ENCODE measurements at places on chromosomes 2 and 18.

GRCh38 chr2:20667151-20667530, 197 bp downstream of the GDF7 start:
- DNase-seq, result no peak

DNA sequence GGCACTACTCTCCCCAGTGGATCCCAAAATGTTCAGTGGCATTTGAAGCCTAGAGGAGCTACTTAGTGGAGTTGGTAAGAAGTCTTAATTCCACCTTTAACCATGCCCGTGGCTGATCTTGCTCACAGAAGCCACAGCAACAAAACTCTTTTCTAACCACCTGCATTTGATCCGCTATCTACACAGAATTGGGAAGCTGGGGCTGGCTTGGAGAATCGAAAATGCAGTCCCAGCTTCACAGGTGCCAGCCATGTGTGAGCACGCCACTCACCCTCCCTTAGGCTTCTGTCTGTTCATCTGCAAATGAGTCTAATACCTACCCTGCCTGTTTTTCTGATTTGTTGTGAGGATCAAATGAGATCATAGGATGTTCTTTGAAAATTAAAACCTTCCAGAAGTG, 182.6 kb downstream of the BCL11A start:
- no peak for DNase-seq

DNA sequence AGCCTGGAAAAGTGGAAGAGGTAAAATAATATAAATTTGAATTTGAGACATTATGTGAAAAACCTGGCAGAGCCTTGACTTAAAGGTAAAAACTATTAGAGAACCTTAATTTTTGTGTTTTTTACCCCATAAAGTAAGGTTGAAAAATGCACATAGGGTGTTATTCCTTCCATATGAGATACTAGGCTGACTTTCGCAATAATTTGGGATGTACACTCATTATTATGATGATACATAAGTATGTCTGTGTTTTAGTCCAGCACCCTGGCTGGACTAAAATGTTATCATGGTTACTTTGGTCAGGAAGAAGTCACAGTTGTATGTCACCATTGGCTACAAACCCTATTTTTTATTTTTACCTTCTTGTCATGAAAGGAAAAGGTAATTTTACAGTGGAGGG, 19.8 kb downstream of the NEMP2 start:
- no peak for DNase-seq

DNA sequence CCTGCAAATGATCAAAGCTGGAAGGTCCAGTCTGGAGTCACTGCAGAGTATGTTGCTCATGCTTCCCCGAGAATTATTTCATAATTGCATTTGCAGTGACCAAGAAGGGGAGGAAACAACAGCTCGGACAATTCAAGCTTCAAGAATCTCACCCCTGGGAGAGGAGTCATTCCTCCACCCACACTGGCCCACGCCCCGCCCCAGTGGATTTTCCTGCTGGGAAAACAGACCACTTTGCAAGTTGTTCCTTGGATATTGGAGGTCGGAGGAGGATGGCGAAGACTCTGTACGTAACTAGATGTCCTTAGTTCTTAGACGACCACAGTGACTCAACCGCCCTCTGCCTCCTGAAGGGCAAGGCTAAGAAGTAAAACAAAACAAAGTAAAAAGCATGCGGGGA, 159.4 kb downstream of the TPO start:
- no peak for DNase-seq

- DNase-seq, result no peak
These were observed 219.2 kb upstream of the SP5 start for GRCh38 chr2:170495896-170496295.

- no peak for DNase-seq
These were observed 1.5 kb downstream of the EPB41L5 start for GRCh38 chr2:120014226-120014980.

DNA sequence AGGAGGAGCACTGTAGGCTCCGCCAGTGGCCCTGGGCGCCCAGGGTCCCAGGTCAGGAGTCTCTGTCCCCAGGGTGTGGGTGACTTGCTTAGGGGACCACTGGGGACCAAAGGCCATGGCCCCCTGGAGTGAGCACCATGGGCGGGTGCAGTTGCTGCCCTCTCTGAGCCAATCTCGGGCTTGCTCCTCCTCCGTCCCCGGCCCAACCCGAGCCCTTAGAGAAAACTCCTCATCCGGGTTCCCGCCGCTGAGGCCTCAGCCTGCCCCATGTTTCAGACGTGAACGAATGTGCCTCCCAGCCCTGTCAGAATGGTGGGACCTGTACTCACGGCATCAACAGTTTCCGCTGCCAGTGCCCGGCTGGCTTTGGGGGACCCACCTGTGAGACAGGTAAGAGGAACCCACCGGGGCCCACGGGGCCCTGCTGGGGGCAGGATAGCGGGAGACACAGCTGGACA, 38.6 kb downstream of the SNED1 start:
- no peak for DNase-seq

DNA sequence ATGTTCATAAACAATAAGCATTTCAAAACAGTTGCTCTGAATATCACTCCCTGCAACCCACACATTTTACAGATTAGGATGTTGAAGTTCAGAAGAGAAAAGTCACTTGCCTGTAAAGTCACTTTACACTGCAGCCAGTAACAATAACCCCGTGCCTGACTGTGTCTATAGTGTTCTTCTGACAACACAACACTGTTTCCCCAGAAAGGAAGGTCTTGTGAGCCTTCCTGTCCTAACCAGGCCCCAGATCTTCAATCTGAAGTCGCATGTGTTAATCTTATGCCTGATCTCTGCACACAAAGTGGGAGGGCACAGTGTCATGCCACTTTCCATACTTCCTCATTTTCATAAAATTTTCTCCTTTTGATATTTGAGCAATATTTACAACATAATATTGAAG, 120.2 kb downstream of the FEZ2 start:
- no peak for DNase-seq

DNA sequence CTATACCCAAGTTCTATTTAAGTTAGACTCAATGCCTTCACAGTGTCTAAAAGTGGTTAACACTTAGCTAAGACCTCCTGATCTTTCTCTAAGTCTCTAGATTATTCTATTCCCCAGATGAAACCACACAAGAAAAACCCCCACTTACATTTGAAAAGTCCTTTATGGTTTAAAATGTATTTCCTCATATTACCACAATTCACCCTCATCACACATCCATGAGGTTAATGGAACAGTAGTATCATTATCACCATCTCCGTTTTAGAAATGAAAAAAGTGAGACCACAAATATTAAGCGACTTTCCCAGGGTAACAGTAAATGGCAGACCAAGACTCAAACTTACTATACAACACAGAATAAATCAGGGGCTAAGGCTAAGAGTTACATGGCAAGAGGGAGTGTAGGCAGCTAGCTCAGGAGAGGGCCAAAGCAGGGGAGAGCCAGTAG, 28.6 kb downstream of the EPG5 start:
- no peak for DNase-seq

GRCh38 chr2:182173944-182174622, 188.4 kb downstream of the PPP1R1C start:
- no peak for DNase-seq

DNA sequence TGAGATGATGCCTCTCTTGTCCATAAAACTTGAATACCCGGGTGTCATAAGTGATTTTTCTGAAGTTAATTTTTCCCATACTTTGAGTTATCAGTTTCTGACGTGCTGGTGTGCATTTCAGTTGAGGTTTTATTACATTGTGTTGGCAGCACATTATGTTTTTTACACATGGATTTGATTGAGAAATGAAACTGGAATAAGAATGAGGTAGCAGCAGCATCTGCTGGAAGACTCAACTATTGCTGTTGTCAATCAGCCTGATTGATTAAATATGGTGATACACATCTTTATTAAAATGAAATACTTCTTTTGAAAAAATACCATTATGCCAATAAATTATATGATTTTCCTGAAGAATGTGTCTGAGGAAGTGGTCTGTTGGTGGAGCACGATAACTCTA, 60.5 kb downstream of the INSIG2 start:
- no peak for DNase-seq

- DNase-seq, result no peak
These were observed 49.9 kb upstream of the CXCR4 start for GRCh38 chr2:136167721-136168475.

DNA sequence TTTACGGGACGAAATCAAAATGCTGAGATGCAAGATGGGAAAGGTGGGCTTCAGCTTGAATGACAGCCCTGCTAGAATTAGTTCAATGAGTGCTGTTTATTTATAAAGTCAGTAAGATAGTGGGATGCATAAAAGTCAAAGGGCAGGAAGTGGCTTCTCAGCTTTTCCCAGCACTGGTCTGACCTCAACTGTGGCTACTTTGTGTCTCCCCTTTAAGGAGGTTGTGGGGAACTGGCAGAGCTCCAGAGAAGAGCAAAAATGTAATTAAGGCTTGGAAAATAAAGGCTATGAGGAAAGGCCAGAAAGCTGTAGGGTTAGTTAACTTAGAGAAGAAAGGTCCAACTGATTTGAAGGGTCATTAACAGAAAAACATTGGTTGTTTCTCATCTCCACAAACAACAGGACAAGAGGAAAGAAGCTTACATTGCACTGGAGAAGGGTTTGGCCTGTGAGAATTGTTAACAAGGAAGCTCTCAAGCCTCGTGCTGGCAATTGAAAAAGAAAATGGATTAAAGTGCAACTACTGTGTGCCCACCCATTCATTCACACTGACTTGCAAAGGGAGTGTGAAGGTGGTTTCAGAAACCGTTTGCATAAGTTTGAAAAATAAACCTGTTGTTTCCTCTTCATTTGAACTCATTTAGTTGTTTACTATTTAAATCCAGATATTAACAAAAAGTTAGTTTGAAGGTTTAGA, 68.8 kb upstream of the CD28 start:
- no peak for DNase-seq

DNA sequence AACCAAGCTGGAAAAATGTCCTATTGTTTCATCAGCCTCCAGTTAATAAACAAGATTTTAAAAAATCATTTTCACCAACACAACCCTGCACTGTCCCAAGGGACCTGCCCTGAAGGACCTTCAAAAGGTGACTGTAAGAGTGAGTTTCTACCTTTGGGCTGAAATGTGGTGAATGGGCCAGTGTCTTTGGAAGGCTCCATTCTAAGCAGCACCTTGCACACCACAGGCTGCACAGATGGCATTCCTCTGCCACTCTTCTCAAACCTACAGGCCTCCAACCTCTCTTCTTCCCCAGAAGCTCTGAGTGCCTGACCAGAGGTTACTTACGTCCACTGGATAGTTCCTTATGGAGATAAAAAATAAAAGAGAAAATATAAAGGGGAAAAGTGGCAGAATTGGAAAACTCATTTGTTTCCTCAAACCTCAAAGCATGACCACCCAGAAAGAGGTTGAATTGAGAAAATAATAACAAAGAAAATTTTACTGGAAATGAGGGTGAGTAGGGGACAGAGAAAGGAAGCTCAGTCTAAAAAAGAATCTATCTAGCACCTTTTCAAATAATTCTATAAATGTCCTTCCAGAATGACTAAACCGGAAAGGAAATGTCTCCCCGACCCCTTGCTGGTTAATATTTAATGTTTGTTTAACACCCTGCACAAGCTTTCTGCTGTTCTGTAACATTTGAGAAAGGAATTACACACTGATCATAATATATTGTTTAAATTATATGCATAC, 175.7 kb downstream of the METTL4 start:
- DNase-seq, result no peak

- DNase-seq, result no peak
These were observed 90.9 kb downstream of the MYCN start for GRCh38 chr2:16031058-16031847.

DNA sequence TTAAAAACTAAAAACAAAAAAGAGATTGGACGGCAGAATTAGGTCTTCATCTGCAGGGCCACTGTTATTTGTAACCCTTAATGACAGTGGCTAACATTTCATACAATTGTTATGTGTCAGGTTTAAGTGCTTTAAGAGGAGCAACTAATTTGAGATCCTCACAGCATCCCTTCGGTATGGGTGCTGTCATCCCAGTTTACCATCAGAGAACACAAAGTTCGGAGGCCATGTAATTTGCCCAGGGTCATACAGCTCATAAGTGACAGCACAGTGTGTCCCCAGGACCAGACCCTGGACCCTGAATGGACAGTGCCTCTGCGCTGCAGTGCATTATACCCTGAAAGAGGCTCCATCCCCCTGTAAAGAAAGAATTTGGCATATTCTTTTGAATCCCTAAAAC, 114.7 kb downstream of the FEZ2 start:
- DNase-seq, result no peak

- DNase-seq, result no peak
These were observed 102.0 kb downstream of the MAP2 start for GRCh38 chr2:209525834-209526281.

Measured in effector memory CD8-positive, alpha-beta T cell (primary cell).